ENCODE measurements at places on chromosomes 2 and 18.
A peak's percentile ranks its signal among the peaks of the same experiment; 100 is the strongest.

DNA sequence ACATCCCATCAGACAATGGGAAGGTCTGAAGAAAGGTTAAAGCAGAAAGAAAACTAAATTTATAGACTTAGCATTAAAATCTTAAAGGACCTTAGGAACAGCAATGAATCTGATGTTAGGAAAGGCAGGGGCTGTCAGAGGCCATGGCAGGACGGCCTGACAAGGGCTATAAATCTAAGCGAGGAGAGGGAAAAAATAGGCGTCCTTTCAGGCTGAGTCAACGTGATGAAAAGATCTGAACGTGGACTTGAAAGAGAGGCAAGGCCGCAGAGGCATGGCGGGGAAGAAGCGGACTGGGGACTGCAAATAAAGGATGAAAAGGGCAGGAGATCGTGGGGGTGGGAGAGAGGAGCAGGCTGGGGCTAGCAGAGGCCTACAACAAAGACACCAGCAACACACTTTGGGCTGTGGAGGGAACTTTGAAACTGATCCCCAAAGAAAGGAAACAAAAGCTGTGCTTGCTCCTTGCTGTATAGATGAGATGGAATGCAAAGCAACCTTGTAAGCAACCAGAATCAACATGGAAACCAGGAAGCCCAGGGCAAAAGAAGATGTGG, 145.6 kb downstream of the NRP2 start:
- DNase-seq = no peak

DNA sequence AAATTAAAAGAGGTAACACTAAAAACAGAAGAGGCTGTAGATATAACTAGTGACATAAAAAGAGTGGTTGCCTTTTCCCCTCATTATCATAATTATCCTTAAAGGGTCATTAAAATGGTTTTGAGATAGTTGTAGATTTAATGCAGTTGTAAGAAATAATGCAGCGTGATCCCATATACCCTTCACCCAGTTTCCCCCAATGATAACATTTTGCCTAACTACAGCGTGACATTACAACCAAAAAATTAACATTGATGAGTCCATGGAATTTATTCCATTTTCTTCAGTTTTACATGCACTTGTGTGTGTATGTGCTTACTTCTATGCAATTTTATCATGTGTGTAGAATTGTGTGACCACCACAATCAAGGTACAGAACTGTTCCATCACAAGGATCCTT, 13.2 kb upstream of the RMND5A start:
- DNase-seq = no peak

DNA sequence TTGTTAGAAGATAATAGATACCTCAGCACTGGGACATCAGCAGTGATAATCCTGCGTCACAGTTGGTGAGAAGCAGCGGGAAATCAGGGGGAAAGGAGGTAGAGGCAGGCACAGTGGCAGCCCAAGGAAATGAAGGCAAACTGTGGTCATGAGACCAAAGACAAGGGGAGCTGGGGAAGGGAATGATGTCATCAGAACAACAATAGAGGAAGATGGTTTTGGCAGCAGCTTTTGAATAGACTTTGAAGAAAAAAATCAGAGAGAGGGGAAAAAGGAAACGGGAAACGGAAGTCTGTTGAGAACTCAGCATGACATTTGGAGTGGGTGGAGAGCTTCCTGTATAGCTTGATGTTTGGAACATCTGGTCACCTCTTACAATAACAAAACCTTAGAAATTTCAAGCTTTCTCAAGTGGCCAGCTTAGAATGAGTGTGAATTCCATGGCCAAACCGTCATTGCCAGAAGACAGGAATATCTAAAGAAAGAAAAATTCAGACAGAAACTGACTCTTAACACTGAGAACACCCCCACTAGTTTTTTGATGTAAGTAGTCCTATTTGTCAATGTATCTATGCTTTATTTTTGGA, 18.4 kb upstream of the YES1 start:
- DNase-seq = peak; percentile 23

GRCh38 chr2:226733189-226733858, 66.3 kb downstream of the IRS1 start:
- DNase-seq = no peak

- no peak for DNase-seq
These were observed 630 bp upstream of the PPP1R1C start for GRCh38 chr2:181984814-181985631.

GRCh38 chr2:72919414-72920317, 2.3 kb downstream of the EMX1 start:
- no peak for DNase-seq

DNA sequence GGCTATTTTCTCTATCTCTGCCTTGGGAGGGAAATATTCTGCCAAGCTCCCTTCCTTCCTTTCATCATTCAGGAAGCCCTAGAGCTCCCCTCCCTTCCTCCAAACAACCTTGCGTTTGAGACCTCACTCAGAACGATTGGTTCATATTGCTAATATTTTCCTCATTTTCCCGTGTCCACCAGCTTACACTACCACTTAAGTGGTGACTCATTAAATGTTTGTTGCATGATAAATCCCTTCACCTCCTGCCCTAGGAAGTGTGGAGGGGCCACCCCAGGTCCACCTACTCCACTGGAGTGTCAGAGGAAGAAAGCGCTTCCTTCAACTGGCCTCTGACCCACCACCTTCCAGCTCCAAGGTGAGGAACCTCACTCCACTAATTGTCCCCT, 2.3 kb upstream of the LPIN2 start:
- no peak for DNase-seq

- DNase-seq = no peak
These were observed 26.0 kb downstream of the CROCC2 start for GRCh38 chr2:240932001-240932723.

GRCh38 chr2:35787302-35788031, 568.1 kb upstream of the CRIM1 start:
- DNase-seq = no peak

All from CD4-positive, alpha-beta T cell treated with Interferon gamma for 1 hour (primary cell).